ENCODE measurements at places on chromosomes 4 and X. TPM values are rescaled to one million over a fixed set of nuclear protein-coding genes. Genes with fewer than 3 reads are reported as not detected.

BEX1 gene
- total RNA-seq = 0.48 TPM

DNA sequence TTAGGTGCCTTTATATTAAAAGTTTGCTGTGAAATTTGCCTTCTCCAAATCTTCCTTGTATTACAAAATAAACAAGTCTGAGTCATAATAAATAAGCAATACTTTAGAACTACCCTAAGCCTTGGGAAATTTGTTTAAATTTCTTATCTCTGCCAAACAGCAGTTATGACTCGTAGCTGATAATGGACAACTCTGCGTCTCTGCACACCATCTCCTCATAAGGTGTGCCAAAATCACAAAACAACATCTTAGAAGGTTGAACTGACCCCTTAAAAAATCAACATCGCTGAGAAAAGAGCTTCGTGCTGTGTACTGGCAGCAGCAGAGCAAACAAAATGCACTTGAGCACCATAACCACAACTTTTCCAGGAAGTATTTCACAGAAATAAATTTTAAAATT is 22.0 kb downstream of the OR13H1 start:
- no peak for DNase-seq

GRCh38 chrX:39527025-39527424 is 570.7 kb downstream of the BCOR start:
- no peak for DNase-seq

DNA sequence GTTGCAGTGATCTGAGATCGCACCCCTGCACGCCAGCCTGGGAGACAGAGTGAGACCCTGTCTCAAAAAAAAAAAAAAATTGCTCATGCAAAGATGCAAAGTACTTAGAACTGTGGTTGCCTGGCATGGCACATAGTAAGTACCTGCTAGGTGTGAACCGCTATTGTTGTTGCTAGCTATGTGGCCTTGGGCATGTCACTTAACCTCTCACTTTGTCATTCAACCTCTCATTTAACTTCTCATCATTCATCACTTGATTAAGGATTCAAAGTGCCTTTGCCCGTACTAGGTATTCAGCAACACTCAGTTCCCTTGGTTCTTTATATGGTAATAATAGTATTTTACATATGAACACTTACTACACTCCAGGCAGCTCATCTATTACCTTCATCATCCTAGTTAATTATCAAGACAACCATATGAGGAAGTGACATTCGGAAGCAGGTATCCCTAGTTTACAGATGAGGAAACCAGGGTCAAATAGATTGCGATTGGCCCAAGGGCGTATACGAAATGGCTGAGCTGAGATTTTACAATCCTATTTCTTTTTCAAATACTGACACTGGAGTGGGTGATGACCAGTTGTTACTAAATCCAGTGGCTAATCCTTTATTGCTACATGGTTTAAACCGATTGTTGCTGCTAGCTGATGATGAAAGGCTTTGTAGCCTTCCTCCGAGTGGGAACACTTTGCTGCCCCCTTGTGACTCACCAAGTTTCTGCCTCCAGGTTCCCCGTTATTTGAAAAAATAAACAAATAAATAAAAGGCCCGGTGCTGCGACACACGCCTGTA is 28.8 kb upstream of the SOWAHD start:
- no peak for DNase-seq

DNA sequence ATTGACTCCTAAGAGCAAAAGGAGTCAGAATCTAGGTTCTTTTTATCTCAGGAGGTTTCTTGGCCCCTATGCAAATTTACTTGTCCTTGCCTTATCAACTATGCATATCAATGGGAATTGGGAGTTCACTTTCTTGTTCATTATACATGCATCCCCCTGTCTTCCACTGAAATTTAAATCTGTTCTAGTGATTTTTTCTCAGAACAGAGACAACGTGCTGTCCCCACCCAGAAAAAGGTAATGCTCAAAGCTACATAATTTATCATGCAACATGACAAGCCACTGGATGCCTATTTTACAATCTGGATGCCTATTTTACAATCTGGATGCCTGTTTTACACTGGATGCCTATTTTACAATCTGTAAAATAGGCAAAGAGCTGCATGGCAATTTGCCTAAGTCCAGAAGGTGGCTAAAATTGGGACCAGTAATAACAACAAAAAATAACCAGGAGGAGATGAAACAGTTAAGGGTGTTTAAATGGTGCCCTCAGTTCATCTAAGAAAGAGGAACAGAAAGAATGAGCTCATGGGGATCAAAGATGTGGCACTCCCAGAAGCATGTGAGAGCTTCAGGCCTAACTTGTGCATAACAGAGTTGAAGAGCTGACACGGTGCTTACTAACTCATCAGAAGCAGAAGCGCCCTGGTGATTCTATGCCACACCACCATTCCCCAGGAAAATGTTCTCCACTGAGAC is 537.8 kb upstream of the BOD1L1 start:
- DNase-seq = no peak
